Right renal pelvis (tissue), 4 donors: ENCODE measurements at places on chromosomes 16 and 17. TPM values are rescaled to one million over a fixed set of nuclear protein-coding genes. Genes with fewer than 3 reads are reported as not detected.

The CDRT15L2 gene
- polyA plus RNA-seq: not detected

The CBFB gene
- polyA plus RNA-seq: 62.5 TPM

The FAM20A gene
- 8.7 TPM for polyA plus RNA-seq

The GCGR gene
- 8.4 TPM for polyA plus RNA-seq

- no peak for DNase-seq
These were observed 95.0 kb upstream of the RCVRN start for GRCh38 chr17:9999919-10000695.

DNA sequence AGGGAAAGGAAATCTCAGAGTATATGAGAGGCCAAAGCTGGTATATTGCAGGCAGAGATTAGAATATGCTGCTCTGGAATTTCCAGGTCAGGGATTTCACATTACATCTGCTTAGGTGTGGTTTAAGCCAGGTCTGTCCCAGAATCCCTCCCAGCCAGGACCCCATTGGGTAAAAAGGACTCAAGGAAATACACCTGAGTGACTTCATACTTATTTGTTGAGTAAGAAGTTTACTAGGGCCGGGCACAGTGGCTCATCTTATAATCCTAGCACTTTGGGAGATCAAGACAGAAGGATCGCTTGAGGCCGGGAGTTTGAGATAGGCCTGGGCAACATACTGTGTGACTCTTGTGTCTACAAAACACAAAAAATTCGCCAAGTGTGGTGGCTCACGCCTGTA, 7.2 kb downstream of the PIPOX start:
- no peak for DNase-seq

DNA sequence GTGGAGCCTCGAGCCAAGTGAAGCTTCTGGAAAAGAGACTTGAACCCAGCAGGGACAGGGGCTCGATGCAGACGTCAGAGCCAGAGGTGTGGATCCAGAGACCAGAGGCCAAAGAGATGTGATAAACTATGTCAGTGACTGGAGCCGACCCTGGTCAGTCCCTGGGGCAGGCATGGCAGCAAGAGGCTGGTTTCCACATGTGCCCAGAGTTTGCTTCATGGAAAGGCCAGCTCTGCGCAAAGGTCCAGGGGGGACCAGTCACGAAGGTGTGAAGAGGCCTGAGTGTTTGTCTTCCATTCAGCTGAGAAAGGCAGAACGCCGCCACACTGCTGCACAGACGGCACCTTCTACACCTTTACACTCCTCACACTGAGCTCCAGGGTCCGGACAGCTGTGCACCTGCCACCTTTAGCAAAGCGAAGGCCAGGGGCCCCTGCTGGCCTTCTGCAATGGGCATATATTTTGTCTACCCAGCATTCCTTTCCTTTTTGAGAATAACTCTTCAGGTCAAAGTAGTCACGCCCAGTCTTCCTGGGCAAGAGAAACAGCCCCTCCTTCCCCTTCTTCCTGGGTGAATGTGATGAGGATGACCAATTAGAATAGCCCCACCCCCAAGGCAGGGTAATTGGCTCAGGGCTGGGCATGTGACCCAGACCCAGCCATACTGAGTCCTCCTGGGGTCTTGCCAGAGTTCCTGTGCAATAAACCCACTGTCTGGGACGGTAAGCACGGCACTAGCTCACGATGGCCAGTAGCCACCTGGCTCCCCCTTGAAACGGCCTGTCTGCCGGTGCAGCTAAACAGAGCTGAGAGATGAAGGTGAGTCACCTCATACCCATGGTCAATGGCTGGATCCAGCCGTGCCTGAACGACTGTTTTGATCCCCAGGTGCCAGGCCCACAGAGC, 2.3 kb upstream of the RPH3AL start:
- DNase-seq: no peak

GRCh38 chr17:45042346-45043120, 8.9 kb downstream of the DCAKD start:
- no peak for DNase-seq

DNA sequence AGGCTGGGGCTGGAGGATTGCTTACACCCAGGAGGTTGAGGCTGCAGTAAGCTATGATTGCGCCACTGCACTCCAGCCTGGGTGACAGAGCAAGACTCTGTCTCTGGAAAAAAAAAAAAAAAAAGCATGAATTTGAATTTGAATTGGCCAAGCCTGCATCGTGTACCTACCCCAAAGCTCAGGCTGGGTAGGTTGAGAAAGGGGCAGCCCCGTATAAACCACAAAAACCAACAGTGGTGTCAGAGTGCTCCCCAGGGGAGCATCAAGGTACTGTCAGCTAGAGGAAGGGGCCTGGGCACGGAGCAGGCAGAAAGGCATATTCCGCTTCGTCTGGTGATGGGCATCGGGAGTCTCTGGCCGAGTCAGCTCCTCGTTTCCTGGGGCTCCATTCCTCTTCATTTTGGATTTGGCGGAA, 40.9 kb downstream of the RAP1GAP2 start:
- DNase-seq: no peak

- no peak for DNase-seq
These were observed 992 bp downstream of the GP2 start for GRCh38 chr16:20326321-20326720.

DNA sequence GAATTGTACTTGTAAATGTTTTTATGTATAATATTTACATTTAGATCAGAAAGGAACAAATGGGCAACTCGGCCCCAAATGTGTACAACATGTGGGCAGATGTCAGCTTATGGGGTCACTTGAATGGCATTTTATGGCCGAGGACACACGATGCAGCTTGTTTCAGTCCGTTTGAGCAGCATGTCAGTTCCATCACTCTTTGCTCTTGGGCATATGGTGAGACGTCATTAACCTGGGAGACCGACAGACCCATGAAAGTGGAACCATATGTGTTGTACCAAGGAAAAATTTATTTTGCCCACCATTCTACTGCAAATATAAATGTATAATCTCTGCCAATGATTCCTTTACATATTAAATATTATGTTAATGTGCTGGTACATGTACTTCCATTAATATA, 561.9 kb upstream of the SOX9 start:
- no peak for DNase-seq

GRCh38 chr16:324451-325334, 27.8 kb downstream of the AXIN1 start:
- no peak for DNase-seq

DNA sequence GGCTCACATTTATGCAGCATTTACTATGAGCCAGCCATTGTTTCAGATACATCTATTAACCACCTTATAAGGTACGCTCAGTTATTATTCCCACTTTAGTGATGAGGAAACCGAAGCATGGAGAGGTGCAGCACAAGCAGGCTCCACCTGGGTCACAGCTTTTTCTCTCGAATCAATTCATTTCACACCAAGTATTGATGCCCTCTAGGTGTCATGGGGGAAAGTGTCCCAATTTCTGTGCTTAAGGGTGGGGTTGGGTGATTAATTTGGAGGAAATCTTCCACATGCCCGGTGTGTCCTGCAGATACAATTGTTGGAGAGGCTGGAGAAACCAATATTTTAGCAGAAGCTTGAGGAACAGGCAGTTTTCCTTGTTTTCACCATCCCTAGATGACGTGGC, 62.7 kb upstream of the DNAJA2 start:
- no peak for DNase-seq

GRCh38 chr16:88003736-88004135, 52.5 kb downstream of the BANP start:
- DNase-seq: no peak

DNA sequence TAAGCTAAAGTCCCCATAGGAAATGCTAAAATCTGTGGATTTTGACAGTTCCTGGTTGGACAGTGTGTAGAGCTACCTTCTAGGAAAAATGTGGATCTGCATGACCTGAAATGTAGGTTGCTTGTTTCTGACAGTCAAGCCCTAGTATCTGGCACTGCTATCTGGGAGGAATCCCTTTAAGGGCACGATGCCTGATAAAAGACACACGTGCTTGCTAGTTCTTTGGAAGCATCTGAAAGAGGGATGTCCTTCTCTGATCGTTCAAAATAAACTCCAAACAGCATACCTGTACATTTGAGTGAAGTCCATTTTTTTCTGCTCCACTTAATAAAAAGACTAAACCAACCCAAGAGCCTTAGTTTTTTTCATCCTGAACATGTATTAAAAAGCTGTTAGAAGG, 101.3 kb downstream of the CDK5R1 start:
- DNase-seq: no peak
